ENCODE measurements at places on chromosomes 11 and 22. TPM values are rescaled to one million over a fixed set of nuclear protein-coding genes. Genes with fewer than 3 reads are reported as not detected.

DNA sequence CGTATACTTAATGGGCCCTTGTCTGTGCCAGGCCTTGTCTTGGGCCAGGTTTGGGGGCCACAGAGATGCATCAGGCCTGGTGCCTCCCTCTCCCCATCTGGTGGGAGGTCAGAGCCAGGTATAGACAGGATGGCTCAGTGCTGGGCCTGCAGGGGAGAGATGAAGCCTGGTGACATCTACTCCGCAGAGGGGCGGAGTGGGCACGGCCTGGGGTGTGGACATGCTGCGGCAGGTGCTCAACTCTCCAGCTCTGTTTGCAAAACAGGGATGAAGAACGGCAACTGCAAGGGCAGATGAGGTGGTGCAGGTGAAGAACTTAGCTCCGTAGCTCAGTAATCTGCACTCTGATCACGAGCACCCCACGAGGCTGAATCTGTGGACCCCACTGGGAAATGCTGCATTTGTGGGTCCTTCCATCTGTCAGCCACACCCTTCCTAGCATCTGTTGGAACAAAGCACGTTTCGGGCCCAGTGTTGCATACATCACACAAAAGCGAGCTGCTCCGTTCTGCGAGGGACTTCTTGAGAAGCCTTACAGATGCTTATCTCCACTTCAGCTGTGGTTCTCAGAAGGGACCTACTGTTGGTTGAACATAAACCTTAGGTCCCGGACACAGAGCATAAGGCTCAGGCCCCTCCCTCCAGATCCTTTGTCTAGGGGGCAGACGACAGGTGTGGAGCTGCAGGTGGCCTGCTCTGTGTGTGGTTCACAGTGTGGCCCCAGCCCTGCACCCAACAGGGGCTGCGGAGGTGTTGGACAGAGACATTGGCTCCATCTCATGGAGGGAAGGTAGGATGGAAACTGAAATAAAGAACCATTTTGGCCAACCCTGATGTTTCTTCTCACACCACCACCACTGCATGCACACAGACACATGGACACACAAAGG lies 78.3 kb downstream of the LRRC32 start:
- no peak for DNase-seq

QSER1 gene
- 5.0 TPM for total RNA-seq

ZNHIT2 gene
- total RNA-seq, result 16.5 TPM

ANO1 gene
- not detected for total RNA-seq

RFPL3 gene
- total RNA-seq, result not detected

TRIM5 gene
- 7.4 TPM for total RNA-seq

Data from Caki2 (cell line).